ENCODE measurements at places on chromosomes 2 and 18.

GRCh38 chr18:35227254-35227653 lies 13.6 kb upstream of the ZNF397 start:
- no peak for DNase-seq

DNA sequence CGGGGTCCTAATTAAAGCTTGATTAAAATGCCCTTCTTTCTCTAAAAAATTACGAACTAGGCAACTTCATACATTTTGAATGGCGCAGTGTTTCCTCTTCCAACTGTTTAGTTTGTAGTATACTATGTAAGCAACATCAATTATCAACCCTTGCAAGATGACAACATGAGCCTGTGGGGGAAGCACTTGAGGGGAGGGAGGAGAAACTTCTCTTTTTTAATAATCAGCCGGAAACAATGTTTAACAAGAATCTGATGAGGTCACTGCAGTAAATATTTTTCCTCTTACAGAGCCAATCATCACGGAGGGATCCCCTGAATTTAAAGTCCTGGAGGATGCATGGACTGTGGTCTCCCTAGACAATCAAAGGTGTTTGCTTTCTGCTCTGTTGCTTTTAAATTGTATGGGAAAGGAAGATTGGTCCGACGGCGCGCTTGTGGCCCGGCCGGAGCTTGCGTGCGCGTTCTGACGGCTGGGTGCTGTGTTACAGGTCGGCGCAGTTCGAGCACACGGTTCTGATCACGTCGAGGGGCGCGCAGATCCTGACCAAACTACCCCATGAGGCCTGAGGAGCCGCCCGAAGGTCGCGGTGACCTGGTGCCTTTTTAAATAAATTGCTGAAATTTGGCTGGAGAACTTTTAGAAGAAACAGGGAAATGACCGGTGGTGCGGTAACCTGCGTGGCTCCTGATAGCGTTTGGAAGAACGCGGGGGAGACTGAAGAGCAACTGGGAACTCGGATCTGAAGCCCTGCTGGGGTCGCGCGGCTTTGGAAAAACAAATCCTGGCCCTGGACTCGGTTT lies 5.3 kb upstream of the DLX1 start:
- no peak for DNase-seq

DNA sequence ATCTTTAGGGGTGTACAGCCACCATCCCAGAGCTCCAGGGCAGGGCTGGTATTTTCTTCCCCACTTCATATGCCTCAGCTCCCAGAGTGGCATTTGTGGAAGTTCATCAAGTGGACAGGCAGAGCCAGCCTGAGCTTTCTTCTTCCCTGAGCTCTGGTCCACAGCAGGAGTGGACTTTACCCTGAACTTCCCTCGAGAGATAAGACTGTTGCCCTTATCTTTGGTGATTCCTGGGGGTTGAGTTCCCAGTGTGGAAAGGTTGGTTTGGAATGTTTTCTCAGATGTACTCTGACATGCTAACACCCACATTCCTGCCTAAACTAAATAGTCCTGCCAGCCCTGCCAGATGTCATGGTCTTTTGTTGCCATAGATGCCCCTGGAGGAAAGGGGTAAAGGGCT lies 62.0 kb upstream of the LGALSL start:
- DNase-seq = no peak

GRCh38 chr2:79831961-79832360 lies 319.1 kb downstream of the CTNNA2 start:
- no peak for DNase-seq

GRCh38 chr18:26723981-26724380 lies 141.5 kb downstream of the AQP4 start:
- DNase-seq = no peak

GRCh38 chr2:102092535-102092934 lies 50.0 kb upstream of the IL1R1 start:
- DNase-seq = no peak

DNA sequence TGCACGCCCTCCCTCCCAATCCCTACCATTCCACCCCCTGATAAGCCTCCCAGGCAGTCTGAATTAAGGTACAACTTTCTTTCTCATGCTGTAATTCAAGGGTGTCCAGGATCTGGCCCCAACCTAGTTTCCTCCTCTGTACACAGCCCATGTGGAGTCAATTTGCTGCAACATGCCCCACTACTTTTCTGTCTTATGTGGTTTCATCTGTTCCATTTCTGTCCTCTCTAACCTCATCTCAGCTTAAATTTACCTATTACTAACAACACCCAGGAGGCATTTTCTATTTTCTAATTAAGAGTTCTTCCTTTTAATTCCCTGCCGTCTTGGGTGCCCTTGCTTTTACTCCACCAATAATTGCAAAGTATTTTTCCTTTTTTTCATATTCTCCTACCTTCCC lies 10.0 kb downstream of the PPP4R1 start:
- no peak for DNase-seq

GRCh38 chr2:12402440-12403139 lies 314.1 kb upstream of the TRIB2 start:
- DNase-seq = no peak

DNA sequence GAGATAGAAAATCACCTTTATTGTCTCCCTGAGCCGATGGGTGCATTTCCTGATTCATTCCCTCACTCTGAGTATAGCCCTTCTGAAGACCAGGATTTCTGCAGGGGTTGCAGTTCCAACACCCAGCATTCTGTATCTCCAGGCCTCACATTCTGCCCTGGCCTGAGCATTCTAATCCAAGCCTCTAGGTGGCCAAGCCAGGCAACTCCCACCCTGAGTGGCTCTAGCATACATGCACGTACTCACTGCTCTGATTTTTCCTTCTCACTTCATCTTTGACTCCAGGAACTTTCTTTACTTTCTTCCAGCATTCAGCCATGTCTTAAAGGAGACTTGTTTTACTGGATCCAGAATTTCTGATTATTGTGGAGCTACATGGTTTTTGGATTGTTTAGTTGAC lies 100.7 kb upstream of the STK39 start:
- no peak for DNase-seq

- no peak for DNase-seq
These were observed 71.9 kb downstream of the TNP1 start for GRCh38 chr2:216787851-216788540.

DNA sequence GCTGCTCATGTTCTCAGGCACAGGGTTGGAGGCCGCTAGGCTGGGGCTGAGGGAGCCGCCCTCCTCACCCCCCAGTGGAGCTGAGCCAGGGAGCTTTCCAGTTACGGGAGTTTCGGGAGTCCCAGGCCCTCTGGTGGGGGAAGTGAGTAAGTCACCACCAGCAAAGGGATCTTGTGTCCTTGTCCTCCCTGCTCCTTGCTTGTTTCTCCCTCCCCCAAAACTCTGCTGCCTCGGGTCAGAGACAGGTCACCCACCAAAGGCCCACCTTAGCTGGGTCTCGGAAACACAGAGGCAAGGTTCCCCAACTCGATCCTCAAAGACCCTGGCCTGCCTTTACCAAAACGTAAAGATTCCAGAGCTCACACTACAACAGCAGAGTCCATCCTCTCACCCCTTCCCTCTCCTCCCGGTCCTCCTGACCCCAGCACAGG lies 60.5 kb upstream of the POMC start:
- DNase-seq = peak; percentile 40

GRCh38 chr2:46956981-46957531 lies 41.5 kb upstream of the MCFD2 start:
- DNase-seq = no peak

GRCh38 chr2:19238440-19239060 lies 119.9 kb downstream of the OSR1 start:
- DNase-seq = no peak

DNA sequence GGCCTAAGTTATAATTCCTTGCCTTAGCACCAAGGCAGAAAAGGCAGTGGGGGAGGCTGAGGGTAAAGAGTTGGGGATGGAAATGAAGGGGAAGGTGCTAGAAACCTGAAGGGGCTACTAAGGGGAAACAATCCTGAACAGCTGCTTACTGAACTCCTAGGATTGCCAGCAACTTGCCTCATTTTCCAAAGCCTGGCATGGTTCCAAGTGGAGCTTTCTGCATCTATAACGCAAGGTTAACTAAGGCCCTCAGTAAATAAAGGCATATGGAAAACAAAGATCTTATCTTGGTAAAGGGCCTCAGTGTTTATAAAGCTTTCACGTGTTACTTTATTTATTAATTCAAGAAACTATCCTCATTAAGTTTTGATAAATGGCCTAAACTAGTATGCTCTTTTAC lies 10.9 kb downstream of the MEP1B start:
- DNase-seq = no peak

DNA sequence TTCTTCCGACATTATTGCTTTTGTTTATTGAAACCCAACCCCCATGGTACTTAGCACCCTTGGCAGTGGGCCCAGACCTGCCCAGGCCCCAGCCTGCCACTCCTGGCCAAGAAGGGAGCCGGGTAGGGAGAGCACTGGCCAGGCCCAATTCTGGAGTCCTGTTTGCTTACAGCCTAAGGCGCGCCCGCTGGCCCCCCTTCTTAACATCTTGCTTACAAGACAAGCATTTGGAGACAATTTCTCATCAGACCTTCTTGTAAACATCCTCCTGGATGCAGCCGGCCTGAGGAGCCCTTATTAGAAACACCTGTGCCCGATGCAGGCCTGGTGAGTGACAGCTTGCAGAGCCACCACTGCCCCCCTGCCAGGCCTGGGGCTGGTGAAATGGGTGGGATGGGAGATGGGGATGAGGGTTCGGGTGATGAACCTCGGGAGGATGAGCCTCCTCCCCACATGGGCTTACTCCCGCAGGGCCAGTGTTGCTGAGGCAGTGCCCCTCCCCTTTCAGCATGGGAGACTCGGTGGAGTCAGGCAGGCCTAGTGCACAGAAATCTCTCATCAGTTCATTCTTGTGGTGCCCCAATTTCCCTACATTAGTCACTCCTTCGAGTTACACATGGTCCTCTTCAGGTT lies 217.5 kb downstream of the CYP26B1 start:
- DNase-seq = no peak

- no peak for DNase-seq
These were observed 63.4 kb upstream of the CHRNA1 start for GRCh38 chr2:174827371-174828369.

- no peak for DNase-seq
These were observed 14.8 kb upstream of the CALCRL start for GRCh38 chr2:187462839-187463238.

GRCh38 chr2:69983392-69983966 lies 22.0 kb upstream of the ASPRV1 start:
- DNase-seq = no peak

DNA sequence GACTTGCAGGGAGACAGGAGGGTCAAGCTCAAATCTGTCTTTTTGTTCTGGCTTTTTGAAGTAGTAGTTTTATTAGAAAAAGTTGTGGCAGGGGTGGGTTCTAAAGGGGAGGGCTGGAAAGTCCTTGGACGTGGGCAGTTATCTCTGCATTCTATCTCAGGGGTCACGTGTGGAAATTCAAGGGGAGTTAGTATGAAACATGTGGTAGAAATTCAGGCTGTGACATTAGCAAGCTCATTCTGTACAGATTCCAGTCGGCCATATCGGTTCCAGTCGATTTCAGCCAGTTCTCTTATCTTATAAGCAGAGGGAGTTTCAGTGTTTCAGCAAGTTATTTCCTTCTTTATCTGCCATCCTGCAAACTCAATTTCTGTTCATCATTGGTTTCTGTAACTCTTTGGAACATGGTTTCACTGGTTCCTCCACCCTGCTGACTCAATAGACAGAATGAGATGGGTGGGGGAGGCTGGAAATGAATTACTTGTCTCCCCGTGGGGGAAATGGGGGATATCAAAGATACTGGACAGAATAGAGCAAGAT lies 53.0 kb downstream of the RAB27B start:
- no peak for DNase-seq

GRCh38 chr18:76412818-76413565 lies 82.0 kb downstream of the ZNF516 start:
- no peak for DNase-seq

Measured in activated CD4-positive, alpha-beta T cell treated with anti-CD3 and anti-CD28 coated beads for 4 hours (primary cell).